ENCODE measurements at places on chromosomes 12 and 14.

GRCh38 chr12:42204362-42204761 lies 33.7 kb downstream of the YAF2 start:
- no peak for DNase-seq

GRCh38 chr12:71447691-71448132 lies 8.1 kb downstream of the LGR5 start:
- no peak for DNase-seq

DNA sequence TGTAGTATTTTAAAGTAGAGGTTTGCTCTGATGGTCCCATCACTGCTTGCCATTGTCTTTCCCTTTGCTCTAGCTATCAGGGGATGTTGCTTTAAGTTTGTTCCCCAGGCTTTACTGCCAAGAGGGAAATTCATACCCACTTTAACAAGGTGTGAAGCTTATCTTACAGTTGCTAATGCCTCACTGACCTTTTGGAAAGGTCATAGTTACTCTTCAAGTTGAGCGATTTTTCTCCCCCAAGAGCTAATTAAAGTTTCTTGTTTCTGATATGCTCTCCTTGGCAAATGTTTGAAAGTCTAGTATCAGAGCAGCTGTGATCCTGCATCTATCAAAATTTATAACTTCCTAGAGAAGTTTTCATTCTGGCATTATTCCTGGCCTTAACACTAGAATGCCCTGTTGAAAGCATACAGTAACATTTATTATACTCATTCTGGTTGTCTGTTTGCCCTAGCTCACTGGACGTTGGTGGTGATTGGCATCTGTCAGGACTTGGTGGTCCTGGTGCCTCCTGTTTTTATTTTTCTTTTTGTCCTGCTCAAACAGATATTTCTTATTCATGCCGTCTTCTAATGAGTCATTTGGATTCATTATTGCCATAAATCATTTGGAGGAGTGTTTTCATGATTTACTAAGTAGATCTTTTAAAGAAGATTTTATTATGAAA lies 8.1 kb downstream of the ATP2A2 start:
- no peak for DNase-seq

DNA sequence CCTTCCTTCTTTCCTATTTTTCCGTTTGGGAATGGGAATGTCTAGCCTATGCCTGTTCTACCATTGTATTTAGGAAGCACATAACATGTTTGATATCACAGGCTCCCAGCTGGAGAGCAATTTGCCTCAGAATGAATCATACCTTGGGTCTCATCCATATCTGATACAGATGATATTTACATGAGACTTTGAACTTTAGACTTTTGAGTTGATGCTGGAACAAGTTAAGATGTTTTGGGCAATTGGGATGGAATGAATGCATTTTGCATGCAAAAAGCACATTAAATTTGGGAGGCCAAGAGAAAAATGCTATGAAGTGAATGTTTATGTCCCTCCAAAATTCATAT lies 61.9 kb upstream of the BEGAIN start:
- DNase-seq = no peak

DNA sequence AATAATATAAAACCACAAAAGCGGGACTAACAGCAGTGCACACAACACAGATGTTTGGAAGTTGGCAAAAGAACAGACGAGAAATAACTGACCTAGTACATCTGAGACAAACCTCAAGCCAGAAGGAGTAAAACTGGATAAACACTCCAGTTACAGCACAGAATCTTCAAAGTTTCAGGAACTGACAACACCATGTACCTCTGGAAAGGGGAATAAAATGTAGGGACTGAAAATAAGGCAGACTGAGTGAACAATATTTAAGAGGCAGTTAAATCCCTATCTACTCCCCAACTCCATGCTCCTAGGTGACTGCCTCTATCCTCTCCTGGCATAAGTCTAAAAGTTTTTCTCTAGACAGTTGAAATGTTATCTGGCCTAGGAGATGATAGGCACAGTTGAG lies 57.9 kb downstream of the ZFYVE21 start:
- DNase-seq = no peak
